ENCODE measurements at places on chromosomes 7 and 10.

DNA sequence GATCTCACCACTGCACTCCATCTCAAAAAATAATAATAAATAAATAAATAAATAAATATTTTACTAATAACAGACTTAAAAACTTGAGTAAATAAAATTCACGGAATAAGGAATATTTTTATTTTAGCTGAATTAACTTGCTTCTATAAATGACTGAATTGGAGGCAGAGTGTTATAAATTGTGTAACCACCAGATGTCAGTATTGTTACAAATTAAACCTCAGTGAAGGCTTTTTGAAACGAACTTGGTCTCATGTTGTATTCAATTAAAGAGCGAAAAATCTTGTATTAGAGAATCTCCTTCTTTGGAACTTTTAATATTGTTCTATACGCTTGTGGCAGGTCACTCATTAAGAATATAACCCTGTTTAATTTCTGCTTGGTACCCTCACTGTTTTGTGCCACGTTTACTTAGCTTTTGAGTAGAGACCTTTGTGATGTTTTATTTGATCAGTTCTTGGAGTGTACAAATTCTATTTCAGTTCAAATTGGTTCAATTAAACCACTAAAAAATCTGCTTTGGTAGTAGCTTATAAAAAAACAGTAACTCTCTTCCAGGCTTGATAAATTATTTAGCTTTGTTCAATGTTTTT is 45.6 kb upstream of the SCIN start:
- no peak for DNase-seq

DNA sequence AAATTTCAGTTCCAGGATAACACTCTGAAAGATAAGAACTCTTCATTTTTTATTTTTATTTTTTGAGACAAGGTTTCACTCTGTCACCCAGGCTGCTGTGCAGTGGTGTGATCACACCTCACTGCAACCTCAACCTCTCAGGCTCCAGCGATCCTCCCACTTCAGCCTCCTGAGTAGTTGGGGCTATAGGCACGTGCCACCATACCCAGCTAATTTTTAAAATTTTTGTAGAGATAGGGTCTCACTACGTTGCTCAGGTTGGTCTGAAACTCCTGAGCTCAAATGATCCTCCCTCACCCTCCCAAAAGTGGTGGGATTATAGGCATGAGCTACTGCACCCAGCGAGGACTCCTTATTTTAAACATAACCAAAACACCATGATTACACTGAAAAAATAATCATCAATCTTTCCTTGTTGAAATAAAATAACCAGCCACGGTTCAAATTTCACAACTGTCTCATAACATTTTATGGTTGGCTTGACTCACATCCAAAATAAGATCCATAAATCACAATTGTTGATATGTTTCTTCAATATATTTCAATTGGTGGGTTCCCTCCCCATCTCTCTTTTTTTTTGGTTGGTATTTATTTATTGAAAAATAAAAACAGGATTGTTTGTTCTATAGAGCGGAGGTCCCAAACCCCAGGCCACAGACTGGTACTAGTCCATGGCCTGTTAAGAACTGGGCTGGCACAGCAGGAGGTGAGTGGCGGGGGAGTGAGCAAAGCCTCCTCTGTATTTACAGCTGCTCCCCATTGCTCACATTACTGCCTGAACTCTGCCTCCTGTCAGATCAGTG is 60.1 kb upstream of the FAM171A1 start:
- DNase-seq, result no peak

GRCh38 chr7:85509476-85509875 is 322.6 kb upstream of the SEMA3D start:
- no peak for DNase-seq

GRCh38 chr10:70535001-70535400 is 56.4 kb downstream of the PALD1 start:
- DNase-seq, result no peak

DNA sequence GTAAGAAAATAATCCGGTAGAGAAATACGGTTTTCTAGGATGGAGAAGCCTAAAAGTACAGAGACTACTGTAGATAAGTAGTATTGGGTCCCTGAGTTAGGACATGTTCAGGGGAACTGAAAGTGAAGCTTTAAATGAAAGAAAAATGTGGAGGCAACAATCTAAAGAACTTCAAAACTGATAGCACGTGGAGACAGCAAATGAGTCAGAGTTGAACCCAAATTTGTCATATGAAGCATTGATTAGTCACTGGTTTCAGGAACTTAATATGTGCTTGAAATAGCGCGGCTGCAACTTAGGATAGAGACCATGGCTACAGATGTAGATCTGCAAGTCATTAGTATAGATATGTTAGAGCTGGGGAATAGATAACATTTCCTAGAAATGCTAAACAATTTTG is 1138.6 kb upstream of the SORCS1 start:
- no peak for DNase-seq

- DNase-seq, result no peak
These were observed 28.2 kb downstream of the TSPAN15 start for GRCh38 chr10:69479240-69480067.

DNA sequence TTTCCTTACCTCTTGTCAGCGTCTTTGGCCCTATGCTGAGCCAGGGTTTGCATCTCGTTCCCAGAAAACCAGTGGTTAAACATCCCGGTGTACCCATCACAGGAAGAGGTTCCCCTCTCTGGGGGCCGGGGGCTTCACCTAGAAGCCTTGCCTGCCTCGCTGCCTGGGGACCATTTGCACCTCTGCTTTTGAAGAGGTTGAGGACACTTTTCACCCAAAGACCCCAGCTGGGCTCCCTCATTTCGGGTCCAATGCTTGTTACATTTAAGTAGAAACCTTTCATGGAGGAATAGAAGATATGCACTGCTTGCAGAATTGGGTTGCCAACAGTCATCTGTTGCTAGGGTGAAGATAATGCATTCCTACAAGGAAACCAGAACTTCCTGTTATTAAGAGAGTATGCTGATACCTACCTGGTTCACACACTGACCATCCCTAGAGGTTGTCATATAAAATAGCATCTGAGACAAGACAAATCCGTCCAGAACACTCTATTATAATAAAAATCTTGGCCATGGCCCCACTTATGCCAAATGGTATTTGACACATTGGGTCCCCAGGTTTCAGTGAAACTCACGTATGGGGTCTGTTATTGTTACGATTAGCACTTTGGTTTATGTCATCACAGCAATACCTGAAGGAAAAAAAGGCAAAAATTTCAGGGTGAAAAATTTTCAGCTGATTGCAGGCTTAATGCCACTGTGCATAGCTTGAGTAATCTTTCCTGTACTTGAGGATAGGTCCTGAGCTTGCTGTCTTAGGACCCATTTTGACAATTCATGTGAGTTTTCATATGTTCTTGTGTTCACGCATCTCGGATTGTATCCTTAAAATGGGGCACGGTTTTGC is 917 bp downstream of the ZNF365 start:
- DNase-seq, result no peak

DNA sequence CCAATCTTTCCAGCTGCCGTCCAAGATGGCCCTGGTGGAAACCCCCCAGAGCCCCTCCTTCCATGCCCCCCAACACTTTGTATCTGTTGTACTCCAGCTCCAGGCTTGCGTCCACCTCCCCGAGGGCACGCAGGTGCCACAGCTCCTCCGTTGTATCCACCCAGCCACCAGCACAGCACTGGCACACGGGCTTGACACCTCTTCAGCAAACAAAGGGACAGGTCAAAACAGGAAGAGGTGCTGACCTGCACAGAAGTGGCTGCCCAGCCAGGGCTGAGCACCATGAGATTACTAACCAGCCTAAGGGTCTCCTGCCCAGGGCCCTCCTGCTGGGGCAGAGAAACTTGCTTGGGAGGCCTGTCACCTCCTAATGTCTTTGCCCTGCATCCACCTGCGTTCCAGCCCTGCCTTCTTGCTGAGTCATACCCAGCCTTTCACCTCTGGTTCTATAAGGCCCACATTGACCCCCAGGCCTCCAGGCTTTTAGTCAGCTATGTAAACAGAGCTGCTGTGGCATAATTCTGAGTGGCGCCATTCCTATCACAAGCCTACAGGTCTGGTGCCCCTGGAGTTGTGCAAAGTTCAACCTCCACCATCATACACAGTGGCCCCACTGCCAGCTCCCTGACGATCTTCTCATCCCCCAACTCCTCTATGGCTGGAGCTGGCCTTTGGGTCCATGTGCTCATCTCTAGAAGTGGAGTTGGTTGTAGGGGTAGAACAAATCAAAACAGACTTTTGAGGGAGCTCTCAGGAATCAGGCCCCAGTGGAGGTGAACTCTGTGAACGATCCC is 20.9 kb downstream of the SLC29A3 start:
- DNase-seq, result no peak

DNA sequence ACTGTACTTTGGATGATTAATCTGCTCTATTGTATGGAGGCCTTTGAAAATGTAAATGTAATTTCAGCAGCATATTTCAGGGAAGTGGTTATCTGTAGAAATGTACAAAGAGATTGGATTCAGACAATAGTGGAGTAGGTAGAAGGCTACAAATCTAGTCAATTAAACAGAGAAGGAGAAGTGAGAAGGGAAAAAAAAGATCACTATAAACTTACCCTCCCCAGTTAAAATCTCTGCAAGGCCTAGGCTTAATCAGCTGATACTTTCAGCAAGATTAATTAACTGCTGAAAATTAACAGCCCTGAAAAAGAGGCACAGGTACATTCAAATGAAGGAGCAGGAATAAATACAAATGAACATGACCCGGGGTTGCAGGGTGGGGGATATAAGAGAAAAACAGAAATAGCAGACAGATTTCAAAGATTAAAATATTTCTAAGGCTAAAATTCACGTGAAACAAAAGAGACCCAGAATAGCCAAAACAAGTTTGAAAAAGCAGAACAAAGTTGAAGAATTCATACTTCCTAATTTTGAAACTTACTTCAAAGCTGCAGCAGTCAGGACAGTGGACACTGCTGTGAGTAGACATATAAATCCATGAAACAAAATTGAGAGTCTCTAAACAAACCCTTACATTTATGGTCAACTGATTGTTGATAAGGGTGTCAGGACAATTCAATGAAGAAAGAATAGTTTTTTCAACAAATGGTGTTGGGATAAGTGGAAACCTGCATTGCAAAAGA is 96.0 kb downstream of the NRCAM start:
- no peak for DNase-seq

- DNase-seq, result no peak
These were observed 19.1 kb upstream of the VOPP1 start for GRCh38 chr7:55591282-55591931.

DNA sequence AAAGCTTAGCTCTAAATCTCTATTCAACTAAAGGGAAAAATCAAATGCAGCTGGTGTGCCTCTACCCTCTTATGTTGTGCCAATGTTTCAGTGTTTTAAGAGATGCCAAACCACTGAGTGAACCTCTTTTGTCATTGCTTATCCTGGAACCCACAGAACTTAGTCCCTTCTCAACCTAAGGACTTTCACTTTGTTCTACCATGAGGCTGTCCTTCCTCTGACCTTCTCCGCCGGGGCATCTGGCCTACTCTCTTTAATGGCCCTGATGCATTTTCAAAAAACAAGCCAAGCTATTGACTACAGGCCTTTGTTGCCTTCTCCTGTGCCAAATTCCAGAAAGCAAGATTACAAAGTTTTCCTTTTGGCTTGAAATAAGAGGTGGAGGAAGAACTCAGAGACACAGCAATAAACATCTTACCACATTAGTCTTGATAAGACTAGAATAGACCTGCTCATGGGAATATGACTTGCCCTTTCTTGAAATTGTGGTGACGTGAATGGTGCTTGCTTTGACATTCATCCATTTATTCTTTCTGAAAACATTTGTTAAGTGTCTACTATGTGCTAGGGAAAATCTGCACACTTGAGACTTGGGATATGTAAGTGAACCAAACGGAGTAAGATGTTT is 253.2 kb upstream of the SMIM30 start:
- DNase-seq, result no peak

- no peak for DNase-seq
These were observed 128.9 kb downstream of the PLXDC2 start for GRCh38 chr10:19944911-19945663.

GRCh38 chr10:127402596-127403409 is 146.3 kb upstream of the NPS start:
- DNase-seq, result no peak

- no peak for DNase-seq
These were observed 550.6 kb upstream of the SEMA3D start for GRCh38 chr7:85737426-85737825.

DNA sequence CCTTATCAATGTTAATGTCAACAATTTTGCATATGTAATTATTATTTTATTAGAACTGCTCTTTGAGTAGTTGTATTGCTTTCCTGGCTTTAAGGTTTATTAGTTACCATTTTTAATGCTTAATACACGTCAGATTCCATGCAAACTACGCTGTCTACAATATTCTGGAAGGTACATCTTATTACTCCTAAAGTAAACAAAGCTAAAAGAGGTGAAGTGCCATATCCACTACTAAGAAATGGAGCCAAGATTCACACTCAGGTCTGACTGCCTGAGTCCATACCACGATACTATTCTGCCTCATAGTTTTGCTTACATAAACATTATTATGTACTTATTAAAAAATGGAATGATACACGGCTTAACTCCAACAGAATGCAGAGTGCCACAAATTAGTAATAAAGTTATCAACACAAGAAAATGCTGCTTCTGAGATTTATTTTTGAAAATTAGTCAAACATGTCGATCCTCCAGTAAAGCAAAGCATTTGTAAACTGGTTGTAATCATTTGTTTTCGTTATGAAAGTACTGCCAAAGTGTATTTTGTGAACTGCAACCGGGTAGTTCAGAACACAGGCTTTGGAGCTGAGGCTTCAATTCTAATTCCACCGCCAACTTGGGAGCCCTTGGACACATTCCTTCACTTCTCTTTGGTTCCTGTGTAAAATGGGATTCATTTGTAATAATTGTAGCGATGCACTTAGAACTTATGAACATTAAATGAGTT is 1.1 kb upstream of the DMTF1 start:
- DNase-seq, result no peak

DNA sequence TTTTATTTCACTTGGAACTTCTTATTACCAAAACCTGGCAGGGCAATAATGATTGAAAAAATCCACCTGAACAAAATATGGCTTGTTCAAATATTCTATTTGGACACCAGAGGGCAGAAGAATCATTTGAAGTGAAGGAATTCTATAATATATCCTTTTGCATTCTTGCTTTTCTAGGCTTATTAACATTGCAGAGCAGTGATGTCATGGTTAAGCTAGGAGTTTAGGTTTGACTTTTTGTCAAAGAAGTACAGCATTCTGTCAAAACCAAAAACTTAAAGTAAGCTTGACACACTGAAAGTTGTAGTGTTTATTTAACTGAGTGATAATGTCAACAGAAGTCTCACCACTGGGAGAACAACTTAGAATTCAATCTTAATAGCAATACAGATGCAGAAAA is 156.0 kb downstream of the SEMA3D start:
- DNase-seq, result no peak

DNA sequence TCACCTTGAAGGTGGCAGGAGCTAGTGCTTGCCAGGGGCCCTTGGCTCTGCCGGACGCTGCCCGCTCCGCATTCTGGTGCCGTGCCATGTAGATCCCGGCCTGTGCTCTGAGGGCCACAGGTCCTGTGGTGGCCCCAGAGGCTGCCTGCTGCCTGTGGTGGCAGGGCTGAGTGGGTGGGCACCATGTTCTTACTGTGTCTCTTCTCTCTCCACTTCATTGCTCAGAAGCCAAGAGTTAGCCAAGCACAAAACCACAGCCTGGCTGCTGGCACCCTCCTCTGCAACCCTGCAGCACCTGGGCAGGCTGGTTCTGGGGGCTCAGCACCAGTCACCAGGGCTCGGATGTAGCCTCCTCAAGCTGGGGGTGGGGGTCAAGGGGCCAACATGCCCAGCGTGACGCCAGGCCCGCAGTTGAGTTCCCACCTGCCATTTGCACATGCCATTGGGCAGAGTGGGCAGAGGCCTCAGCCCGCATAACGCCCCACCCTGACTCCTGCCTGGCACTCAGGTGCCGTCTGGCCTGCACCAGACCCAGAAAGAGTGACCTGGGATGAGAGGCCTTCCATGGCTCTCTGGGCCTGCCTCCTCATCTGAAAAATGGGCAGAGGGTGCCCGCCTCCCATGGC is 16.3 kb downstream of the ZMIZ1 start:
- DNase-seq, result no peak
